Activated naive CD4-positive, alpha-beta T cell treated with anti-CD3 and anti-CD28 coated beads, Interleukin-2, amount 50 U/mL, for 16 hours (primary cell): ENCODE measurements at places on chromosomes 5 and 9.

DNA sequence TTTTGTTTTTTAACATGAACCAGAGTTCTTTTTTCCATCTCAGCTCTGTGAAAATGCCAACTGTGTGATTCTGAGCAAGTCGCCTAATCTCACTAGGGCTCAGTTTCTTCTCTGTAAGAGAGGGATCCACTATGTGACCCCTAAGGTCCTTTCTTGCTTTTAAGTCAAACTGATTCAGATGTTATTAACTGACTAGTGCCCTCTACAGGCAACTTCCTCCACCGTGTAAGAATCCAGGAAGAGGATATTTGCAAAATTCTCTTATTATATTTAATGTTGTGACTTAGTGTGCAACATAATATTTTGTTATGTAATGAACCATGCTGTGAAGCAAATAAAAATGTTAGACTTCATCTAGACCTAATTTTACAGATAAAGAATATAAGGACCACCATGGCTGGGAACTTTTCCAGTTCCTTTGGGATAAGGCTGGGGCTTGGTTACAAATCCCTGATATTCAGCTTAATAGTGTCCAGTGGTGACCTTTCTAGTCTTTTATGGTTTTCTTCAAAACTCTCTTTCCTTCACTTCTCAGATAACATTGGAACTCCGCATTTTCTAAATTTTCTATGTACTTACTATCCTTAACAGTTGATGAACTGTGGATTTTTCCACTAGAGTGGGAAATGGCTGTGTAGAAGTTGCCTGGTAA, 244.7 kb downstream of the PIK3R1 start:
- peak; percentile 32 for DNase-seq

DNA sequence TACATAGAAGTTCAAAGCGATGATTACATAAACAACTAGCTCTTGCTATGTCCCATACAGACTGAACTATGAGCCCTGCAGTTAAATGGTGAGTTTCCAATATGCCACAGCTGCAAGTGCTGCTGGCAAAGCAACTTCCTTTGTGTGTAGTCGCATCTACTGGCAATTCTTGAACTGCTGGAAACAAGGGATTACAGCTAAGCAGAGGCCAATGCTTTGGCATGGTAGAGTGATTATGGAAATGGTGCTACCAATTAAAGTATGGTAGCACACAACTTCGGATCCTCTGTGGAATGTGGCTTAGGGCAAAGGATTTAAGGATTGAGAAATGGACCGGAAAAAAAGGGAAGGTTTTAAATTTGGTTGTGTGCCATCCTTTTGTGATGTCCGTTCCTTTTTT, 856.6 kb downstream of the MAT2B start:
- no peak for DNase-seq

DNA sequence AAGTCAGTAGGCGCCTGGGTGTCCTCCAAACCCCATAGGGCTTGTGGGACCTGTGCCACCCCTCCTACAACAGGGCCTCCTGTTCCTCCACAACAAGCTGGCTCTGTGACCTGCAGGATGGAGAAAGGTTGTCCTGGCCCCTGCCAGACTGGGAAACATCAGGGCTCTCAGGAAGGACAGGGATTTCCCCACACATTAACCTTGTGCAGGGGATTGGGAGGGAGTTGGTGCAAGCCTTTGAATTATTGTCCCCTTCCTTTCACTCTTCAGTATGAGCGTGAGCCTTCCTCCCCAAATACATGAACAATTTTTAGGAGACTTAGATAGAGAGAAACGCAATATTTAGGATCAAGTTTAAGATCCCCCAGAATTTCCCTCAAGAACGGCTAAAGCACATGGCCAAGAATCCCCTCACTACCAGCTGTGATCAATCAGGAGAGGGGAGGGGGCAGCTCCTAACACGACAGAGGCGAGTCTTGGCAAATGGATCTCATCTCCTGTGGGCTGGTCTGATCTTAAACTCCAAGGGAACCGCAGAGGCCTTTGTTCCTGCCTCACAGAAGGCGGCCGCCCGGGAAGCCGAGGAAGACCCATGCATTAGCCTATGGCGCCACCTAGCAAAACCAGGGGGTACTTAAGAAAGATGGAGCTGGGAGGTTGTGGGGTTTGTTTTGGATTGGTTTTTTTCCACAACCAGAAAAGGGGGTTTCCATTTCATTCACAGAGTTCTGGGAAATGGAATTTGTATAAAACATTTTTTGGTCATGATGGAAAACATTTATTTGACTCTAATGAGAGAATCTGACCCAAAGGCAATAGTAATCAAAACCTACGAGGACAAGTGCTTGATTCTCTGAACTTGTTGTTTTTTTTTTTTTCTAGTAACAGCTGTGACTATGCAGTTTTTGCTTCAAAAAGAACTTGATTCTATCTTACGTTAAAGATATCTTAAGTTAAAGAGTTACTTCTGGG, 36.1 kb upstream of the OSMR start:
- peak; percentile 29 for DNase-seq

DNA sequence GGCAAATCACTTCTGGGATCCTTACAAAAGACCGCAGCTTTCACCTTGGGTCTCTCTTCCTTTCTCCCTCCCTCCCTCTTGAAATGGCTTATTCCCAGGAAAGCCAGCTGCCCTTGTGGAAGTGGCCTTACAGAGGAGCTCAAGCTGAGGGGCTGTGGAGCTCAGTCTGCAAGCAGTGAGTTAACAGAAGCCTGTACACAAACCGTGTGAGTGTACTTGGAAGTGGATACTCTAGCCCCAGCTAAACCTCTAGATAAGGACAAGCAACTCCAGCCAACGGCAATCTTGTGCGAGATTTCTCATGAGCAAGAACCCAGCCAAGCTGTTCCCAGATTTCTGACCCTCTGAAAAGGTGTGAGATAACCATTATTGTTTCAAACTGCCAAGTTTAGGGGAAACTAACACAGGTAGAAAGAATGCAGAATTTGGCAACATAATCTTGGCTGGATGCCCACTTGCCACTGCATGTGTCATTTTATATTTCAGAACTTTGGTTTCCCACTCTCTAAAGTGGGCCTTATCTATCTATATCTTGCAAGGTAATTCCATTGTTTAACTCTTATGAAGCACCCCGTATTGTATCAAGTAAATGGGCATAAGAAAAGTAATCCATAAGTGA, 85.6 kb downstream of the CDH18 start:
- no peak for DNase-seq

- no peak for DNase-seq
These were observed 261.8 kb downstream of the GAS1 start for GRCh38 chr9:86685556-86685955.

- DNase-seq: no peak
These were observed 137.2 kb downstream of the TRIO start for GRCh38 chr5:14280294-14280854.

- DNase-seq: no peak
These were observed 186.3 kb downstream of the TLE4 start for GRCh38 chr9:79757881-79758669.

DNA sequence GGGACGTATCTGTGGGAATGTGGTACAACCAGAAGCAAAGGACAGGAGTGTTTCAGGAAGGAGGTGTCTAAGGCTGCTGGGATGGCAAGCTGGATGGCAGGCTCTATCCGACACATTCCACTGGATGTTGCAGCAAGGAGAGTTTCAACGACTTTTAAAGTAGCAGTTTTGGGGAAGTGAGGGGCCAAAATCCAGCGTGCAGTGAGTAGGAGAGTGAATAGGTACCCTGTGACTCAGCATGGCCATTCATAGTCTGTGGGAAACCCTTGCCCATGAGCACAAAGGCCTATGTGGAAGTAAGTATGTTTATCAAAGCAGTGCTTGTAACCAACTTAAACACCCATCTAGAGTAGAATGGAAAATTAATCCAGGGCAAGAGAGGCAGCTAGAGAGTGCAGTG, 664.7 kb downstream of the ACTL7B start:
- DNase-seq: no peak

- DNase-seq: no peak
These were observed 631 bp downstream of the CFAP77 start for GRCh38 chr9:132410642-132411041.

GRCh38 chr5:78821536-78822021, 163.5 kb downstream of the ARSB start:
- no peak for DNase-seq

DNA sequence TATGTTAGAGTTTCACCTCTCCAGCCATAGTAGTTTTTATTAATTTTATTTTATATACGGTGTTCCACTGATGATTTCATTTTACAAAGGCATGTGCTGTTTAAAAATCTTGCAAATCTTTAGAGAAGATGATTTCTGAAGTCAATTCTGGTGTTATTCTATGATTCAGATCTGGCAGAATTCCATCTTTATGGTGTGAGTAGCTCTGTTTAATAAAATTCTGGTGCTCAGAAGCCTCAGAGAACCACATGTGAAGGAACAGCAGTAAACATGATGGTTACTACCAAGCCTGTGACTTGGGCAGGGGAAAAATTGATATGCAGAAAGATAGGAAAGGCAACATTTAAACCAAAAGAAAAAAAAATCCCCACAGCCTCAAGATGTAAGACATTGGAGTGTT, 299.7 kb downstream of the NPR3 start:
- DNase-seq: no peak

DNA sequence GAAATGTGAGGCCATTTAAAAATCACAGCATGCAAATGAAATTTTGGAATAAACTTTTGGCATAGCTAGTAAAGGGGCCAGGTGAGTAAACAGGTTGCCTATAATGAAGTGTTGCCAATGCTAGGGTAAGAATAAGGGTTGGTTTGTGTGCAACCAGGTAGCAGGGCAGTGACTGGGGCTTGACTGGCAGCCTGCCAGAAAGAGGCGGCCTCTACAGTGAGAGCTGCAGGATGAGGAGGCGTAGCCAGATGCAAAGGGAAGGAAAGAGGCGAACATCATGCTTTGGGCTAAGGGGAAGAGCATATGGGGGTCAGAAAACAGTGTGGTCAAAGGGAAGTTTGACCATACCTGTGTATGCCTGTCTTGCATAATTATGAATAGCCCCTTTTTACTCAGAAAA, 70.6 kb downstream of the MAST4 start:
- no peak for DNase-seq

- DNase-seq: no peak
These were observed 2287.4 kb upstream of the WWC1 start for GRCh38 chr5:166004006-166004405.

DNA sequence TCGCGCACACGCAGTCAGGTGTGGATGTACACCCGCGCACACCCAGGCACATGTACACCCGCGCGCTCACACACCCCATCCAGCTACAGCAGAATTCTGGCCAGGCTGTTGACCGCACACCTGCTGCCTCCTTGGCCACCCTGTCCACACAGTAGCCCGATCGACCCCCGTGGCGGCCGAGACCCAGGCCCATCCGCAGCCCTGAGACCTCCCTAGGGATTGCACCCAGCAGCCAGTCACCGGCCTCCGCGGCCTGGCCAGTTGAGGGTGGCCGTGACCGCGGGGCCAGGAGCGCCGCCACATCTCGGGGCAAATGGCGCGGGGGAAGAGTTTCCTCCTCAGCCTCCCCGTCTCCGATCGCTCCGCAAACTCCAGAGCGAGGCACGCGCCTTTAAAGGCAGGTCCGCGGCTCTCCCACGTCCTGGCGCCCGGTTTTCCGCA, 774 bp upstream of the ADAMTS16 start:
- DNase-seq: no peak

GRCh38 chr5:31786090-31786631, 147.2 kb downstream of the PDZD2 start:
- DNase-seq: no peak

DNA sequence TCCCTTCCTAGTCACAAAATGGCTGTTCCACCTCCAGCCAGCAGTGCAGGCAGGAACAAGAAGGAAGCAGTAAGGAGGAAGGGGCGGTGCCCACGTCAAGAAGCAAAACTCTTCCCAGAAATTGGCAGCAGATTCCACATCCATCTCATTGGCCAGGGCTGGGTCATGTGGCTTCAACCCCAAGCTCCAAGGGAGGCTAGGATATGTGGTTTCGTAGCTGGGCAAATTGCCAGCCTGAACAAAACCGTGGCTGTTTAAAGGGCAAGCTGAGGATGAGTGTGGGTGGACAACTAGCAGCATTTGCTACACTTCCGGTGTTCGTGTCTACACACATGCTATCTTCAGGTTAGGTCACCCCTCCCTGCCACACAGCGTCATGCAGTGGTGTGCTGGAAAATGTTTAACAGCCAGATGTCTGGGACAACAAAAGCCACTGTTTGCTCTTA, 92.1 kb upstream of the MAP1B start:
- no peak for DNase-seq

- no peak for DNase-seq
These were observed 4.8 kb upstream of the TTC23L start for GRCh38 chr5:34833976-34834793.

- peak; percentile 41 for DNase-seq
These were observed at the start of gene ARAP3 for GRCh38 chr5:141681695-141682641. TSS of gene ARAP3 (minus strand) at chr5:141682230. CDS start at chr5:141680486, 1,744 bp downstream.

GRCh38 chr9:101311758-101312420, 72.9 kb downstream of the BAAT start:
- no peak for DNase-seq

DNA sequence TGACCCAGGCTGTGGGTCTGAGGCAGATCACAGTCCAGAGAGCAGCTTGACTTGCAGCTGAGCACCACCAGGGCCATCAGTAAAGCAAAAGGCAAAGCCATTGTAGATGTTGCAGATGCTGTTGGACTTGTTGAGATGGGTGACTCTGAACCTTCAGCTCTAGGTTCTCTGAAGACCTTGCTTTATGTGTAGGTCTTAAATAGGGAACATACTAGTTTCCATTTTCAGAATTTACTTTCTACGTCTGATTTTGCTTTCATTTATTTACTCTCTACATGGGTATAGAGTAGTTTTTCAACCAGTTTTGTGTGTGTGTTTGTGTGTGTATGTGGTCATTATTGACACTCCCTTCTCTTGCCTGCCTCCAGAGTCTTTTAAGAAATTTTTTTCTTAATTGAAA, at the start of gene IFNA6:
Gene IFNA6, minus strand, starts transcription at position 101 of the 400 bp plus-strand sequence. Its CDS starts 0 bp downstream, at position 101.
- DNase-seq: no peak

GRCh38 chr5:174617910-174618309, 106.5 kb upstream of the MSX2 start:
- DNase-seq: no peak

DNA sequence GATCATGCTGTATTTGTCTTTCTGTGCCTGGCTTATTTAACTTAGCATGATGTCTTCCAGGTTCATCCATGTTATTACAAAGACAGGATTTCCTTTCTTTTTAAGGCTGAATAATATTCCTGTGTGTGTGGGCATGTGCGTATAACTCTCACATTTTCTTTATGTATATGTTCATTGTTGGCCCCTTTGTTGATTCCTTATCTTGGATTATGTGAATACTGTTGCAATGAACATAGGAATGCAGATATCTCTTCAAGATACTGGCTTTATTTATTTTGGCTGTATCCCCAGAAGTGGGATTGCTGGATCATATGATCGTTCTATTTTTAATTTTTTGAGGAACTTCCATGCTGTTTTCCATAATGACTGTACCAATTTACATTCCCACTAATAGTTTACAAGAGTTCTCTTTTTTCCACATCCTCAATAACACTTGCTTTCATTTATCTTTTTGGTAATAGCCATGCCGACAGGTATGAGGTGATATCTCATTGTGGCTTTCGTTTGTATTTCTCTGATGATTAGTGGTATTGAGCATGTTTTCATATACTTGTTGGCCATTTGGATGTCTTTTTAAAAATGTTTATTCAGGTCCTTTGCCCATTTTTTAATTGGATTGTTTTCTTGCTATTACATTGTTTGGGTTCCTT, 38.0 kb downstream of the CREBRF start:
- DNase-seq: no peak
